SHP77 treated with DMSO at 0.1 percent for 48 hours (cell line): ENCODE measurements at places on chromosomes 12 and 14.

GRCh38 chr12:47822401-47822800, 2.7 kb upstream of the HDAC7 start:
- DNase-seq, result no peak

GRCh38 chr12:128820723-128821432, 2.9 kb downstream of the SLC15A4 start:
- no peak for DNase-seq

DNA sequence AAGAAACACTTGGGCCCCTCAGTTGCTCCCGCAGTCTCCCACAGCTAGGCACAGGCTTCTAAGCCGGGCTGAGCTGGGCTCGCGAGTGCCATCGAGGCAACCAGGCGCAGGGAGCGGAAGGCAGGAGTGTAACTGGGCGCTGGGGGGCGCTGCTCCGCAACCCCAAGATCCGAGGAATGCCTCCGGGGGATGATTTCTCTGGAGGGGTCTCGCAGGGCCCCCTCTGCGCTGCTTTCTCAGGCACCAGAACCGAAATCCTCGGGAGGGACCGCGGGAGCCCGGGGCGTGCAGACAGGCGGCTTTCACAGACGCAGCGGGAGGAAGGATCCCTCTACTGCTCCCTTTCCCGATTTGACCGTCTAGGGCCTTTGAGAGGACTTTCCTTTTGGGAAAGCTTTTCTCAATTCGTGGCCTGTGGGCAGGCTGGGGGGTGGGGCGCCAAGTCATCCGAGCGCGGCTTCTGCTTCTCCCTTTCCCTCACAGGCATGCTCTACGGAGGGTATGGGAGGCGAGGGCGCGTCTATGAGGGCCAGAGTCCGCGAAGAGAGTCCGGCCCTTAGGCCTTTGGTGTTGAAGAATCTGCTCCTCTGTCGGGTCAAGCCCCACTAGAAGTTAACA, 4.3 kb upstream of the NKX2-1 start:
- no peak for DNase-seq

- peak; percentile 82 for DNase-seq
Observed at GRCh38 chr14:58100735-58101368, 51.2 kb downstream of the ARMH4 start.

GRCh38 chr12:94244165-94245133, 96.1 kb downstream of the PLXNC1 start:
- DNase-seq, result no peak

- no peak for DNase-seq
Observed at GRCh38 chr12:53624458-53624857, 1.7 kb downstream of the ATF7 start.

DNA sequence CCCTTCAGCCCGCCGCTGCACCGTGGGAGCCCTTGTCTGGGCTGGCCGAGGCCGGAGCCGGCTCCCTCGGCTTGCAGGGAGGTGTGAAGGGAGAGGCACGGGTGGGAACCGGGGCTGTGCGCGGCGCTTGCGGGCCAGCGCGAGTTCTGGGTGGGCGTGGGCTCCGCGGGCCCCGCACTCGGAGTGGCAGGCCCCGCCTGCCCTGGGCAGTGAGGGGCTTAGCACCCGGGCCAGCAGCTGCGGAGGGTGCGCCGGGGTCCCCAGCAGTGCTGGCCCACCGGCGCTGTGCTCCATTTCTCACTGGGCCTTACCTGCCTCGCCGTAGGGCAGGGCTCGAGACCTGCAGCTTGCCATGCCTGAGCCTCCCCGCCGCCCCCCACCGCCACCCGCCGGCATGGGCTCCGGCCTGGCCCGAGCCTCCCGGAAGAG, 21.4 kb downstream of the TMEM121 start:
- no peak for DNase-seq

DNA sequence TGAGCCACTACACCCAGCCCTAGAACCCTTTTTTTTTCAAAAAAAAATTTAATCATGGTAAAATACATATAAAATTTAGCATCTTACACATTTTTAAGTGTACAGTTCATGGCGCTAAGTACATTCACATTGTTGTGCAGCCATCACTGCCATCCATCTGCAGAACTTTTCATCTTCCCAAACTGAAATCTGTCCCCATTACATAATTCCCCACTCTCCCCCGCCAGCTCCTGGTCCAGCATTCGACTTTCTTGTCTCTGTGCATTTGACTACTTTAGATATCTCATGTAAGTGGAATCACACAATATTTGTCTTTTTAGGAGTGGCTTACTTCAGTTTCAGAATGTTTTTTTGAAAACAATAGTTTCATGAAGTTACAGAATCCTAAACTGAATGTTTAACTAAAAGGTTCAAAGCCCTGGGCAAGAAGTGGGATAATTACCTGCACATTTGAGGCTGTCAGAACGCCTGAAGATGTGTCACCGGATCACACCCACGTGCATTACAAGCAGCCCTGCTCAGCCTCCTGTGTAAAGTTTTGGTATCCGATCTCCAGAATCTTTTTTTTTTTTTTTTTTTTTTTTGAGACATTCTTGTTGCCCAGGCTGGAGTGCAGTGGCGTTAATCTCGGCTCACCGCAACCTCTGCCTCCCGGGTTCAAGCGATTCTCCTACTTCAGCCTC, 12.7 kb downstream of the EML1 start:
- DNase-seq, result no peak

DNA sequence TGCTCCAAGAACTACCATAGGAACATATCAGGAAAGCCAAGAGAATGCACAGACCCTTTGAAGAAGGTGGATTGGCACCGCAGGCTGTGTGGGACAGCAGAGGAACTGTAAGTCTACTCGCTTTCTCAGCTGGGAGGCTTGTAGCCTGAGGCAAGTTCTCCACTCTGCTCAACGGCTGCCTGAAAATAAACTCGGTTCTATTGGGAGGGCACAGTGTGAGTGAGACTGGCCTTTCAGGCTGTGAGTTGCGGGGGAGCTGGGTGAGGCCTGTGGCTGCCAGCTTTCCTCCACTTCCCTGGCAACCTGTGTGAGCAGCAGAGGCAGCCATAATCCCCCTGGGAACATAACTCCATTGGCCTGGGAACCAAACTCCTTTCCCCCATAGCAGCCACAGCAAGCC, 132.1 kb downstream of the ANKS1B start:
- no peak for DNase-seq

- no peak for DNase-seq
Observed at GRCh38 chr14:52711666-52712065, 4.7 kb downstream of the PSMC6 start.

- DNase-seq, result no peak
Observed at GRCh38 chr12:18168016-18168415, 78.0 kb upstream of the RERGL start.

DNA sequence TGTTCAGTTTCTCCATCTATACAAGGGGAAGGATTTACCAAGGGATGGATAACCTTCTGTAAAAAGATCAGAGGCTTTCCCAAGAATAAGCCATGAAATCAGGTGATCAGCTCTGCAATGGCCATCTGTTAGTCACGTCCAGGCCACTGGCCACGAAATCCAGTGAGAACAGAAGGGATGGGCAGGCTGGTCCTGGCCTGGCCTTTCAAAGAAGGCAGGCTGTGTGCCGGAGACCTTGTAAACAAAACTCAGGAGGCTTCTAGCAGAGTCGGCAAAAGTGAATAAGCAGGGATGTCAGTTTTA, 68.5 kb downstream of the RNF34 start:
- DNase-seq, result no peak

DNA sequence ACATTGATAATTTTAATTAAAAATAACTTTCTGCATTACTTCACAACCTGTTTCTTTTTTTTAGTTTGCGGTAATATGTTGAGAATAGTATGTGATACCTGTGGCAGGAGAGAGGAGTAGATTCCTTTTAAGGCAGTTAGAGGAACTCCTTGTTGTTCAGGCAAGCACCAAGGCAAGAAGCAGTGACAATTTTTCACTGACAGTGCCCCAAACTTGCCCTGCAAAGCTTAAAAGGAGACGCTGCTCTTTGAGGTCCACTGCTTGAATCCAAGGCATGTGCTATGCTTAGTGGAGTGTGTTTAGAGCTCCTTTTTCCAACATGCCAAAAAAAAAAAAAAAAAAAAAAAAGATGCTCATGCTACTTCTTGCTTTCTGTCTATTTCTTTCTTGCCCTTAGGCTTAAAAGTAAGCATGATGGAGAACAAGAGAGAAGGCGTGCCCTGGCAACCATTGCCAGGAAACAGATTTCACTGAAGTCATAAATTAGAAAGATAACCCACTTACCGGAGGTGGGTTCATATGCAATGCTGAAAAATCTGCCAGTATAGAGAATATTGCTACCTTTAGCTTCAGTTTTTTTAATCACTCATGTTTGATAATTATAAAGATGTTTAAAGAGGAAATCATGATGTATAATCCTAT, 58.3 kb upstream of the DYRK2 start:
- no peak for DNase-seq

GRCh38 chr12:53325511-53326061, 4.2 kb upstream of the AAAS start:
- DNase-seq, result no peak

DNA sequence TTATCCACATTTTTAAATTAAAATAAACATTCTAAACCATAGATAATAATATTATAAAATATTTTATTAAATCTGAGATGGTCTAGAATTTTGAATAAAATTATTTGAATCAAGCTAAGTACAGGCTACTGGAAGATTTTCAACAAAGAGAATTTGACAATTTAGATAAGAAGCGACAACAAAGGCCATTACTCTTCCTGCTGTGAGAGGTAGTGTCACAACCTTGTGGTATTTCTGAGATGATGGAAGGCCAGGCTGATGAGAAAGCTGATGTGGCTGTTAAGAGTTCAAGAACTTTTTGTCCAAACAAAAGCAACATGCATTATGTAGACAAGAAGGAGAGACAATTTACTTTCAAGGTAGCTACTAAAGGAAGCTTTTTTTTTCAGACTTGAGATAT, 43.7 kb upstream of the CNTN1 start:
- no peak for DNase-seq

DNA sequence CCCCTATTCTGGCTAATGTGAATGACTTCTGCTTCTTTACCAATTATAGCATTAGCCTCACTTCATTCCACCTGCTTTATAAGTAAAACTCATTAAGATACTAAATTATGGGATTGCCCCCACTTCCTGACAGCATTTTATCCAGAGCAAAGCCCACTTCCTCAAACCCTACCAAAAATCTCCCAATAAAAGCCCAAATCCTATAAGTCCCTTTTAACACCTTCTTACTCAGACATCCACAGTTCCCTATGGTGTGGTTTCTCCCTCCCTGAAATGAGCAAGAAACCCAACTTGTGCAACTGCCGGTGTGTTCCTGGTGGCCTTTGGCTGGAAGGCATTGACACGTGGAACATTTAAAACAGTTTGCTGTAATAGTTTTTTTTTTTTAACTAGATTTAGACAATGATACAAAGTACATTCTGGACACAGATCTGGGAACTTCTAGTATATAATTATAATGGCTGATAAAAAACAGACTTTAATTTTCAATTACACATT, 53.1 kb downstream of the BRMS1L start:
- no peak for DNase-seq

- no peak for DNase-seq
Observed at GRCh38 chr12:113601656-113602263, 130.1 kb upstream of the LHX5 start.

GRCh38 chr12:82029936-82030335, 270.8 kb upstream of the PPFIA2 start:
- no peak for DNase-seq

- no peak for DNase-seq
Observed at GRCh38 chr12:70190262-70191010, 52.8 kb upstream of the CNOT2 start.

DNA sequence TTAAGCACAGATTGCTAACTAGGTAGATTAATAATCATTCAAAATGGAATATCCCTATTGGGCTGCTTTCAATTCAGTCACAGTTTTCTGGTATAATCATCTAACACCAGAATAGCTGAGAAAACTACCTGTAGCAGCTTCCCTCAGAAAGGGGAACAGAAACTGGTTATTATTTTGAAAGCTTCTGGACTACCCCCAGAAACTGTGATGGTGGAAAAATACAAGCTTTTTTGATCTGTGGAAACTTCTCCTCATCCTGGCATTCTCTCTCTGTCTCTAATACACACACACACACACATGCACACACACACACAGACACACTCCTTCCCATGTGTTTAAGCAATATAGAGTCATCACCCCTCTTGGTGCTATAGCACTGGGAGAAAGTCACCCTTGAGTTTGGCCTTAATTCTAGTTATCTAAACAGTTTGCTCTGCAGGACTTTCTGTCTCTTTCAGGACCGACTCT, 251.5 kb upstream of the LMO3 start:
- no peak for DNase-seq

- no peak for DNase-seq
Observed at GRCh38 chr12:77213319-77213718, 147.9 kb upstream of the E2F7 start.

GRCh38 chr12:27635349-27635972, 60.8 kb upstream of the REP15 start:
- peak; percentile 48 for DNase-seq

- peak; percentile 51 for DNase-seq
Observed at GRCh38 chr12:56634837-56635791, 5.0 kb upstream of the BAZ2A start.

DNA sequence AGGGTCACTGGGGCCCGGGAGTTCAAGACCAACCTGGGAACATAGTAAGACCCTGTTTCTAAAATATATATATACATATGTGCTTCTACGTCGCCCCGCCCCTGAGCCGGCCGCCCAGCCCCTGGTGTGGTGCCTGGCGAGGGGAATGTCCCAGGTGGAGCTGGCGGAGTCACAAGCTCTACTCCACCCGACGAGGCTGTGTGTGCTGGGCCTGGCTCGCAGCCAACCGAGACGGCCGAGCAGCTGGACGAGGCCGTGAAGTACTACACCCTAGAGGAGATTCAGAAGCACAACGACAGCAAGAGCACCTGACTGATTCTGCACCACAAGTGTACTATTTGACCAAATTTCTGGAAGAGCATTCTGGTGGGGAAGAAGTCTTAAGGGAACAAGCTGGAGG, 22.1 kb upstream of the ITPK1 start:
- peak; percentile 78 for DNase-seq

GRCh38 chr14:30180219-30180618, 252.6 kb upstream of the PRKD1 start:
- no peak for DNase-seq

DNA sequence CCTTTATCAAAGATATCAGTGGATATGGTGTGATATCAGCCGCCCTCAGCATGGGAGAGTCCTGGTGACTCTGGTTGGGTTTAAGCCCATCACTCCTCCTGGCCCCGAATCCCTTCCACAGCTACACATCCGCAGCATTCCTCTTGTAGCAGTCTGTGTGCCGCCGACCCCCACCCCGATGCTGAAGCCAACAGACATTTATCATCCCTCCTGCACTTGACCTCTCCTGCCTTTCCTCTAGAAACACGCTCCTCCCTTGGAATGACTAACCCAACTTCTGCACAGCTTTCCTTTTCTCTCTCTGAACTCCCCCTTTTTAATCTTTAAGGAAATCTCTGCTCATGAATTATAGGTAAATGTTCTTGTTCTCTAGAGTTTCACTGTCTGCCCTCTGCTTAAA, 250.9 kb upstream of the FOXN3 start:
- no peak for DNase-seq

- no peak for DNase-seq
Observed at GRCh38 chr14:72164420-72165228, 232.4 kb downstream of the RGS6 start.
